ENCODE measurements at places on chromosomes 7 and 10.

DNA sequence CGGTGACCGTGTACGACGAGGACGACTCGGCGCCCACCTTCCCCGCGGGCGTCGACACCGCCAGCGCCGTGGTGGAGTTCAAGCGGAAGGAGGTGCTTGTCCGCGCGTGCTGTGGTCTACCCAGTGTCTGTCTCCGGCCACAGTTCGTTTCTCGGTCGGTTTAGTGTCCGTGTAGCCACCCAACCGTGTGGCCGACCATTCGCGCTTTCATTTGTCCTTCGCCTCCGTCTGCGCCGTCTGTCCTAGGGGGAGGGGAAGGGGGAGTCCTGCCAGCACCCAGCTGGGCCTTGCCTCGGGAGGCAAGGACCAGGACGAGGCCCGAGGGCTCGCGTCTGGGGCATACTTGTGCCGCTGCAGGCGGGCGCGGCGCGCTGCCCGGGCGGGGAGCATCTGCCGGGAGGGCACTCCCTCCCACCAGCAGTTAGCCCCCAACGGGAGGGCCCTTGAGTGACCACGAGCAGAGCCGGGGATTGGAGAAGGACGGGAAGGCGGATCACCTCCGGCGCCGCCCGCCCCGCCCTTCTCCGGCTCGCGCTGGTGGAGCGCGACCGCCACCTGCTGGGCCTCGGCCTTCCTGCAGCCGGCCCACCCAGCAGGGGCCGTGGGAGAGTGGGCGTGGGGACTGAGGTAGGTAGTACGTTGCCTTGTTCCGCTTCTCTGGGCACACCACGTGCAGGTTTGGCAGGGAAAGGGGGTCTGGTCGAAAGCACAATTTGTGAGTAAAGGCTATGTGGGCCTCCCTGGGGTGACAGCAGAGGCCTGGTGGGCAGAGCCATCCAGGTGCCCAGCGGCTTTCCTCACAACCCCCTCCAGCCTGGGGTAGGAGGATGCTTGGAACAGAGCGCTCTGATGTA is 28.5 kb downstream of the RET start:
- DNase-seq: peak; percentile 49

DNA sequence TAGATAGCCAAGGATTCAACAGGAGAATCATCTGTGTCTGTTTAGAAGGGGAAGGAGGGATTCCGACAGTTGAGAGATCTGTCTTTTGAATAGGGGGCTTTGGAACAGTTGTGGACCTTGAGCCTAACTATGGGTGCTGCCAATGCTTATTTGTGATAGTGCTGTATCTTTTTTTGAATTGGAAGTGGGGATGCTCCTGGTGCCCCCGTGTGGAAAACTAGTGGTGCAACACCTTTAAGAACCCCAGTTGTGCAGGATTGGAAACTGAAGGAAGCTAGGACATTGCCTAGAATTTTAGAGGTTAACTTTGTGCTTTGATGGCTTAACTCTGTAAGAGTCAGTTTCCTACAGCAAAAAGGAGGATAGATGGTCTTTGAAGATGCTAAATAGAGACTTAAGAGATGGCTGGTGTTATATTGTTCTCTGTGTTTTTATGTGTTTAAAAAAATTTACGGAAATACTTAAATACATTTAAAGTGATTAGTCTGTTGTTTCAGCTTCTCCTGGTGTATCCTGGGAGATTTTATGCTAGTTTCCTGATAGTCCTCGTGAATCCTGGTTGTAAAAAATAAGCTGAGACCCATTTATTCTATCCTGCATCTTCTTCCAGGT is 69.3 kb downstream of the AP3M1 start:
- no peak for DNase-seq

DNA sequence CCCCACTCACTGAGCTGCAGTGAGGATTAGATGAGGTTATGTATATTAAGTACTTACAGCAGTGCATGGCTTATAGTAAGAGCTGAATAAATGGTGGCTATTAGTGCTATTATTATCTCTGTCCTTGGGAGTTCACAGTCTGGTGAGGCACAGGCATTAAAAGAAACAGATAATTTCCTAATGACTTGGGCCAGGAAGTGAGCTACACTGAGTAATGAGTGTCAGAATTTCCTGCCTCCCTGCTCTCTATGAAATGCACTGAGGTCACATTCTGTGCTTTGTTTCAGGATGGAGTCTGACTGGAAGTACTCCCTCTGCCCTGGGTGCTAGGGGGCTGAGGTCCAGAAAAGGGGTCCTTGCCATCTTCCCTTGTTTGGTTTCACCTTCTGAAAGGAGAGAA is 48.7 kb upstream of the LOXL4 start:
- DNase-seq: no peak

GRCh38 chr10:30510932-30511700 is 77.1 kb downstream of the MAP3K8 start:
- DNase-seq: no peak

DNA sequence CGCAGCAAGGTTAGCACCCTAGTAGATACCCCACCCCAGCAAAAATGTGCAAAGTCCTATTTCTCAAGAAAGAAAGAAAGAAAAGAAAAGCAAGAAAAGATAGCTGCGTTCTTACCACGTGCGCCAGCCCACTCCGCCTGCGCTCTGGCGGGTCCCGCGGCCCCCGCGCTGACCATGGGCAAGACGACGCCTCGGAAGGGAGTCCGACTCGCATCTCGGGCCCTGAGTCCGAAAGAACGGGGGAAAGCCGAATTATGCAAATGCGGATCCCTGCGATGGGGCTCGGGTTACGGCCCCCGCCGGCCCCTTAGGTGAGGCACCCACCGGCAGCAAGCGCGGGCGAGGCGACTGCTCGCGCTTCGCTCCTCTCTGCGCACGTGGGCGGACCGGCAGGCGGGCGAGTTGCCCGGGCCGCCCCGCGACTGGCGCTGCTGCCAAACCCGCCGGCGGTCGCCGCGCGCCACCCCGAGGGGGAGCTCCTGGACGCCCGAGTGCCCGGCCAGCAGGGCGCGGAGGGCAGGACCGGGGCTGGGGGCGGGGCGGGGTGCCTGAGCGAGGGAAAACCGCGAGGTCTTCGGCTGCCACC is 2.4 kb upstream of the EGR2 start:
- no peak for DNase-seq

DNA sequence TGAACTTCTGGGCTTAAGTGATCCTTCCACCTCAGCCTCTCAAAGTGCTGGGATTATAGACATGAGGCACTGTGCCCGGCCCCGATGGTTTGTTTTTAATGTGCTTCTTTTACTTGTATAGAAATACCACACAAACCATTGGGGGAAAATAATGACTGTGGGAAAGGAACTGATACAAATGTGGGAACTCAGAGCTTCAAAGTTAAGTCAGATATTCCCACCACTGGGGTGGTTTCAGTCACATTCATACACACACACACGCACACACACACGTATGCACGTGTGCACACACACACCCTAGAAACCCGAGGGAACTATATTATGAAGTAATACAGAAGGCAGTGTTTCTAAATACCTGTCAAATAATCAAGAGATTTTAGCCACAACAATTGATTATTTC is 17.0 kb downstream of the CPA4 start:
- no peak for DNase-seq

- DNase-seq: no peak
Observed at GRCh38 chr7:87128861-87129267, 23.4 kb upstream of the DMTF1 start.

- DNase-seq: peak; percentile 21
Observed at GRCh38 chr7:26293569-26294308, 2.1 kb downstream of the SNX10 start.

DNA sequence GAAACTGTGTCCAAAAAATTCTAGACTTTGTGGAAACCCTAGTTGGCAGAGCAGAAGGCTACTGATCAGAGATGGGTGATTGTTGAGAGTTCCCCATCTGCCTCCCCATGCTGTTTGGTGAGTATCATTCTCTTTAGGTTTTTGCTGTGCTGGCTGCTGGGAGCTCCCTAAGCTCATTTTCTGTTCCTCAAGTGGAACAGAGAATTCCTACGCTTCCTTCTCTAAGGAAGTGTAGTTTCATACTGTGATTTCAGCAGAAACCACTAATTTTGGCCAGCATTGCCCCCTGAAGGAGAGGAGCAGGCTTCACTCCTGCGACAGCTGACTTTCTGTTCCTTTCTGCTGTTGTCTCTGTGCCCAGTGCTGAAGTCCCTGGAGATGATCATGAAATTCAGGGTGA is 355.3 kb upstream of the NPVF start:
- DNase-seq: no peak

GRCh38 chr7:33395340-33395739 is 266.0 kb downstream of the BBS9 start:
- no peak for DNase-seq

All from stimulated activated CD8-positive, alpha-beta memory T cell treated with anti-CD3 and anti-CD28 coated beads, Interleukin-4, amount 100 ng/mL, for 1 hour (primary cell).